ENCODE measurements at places on chromosomes 13 and 19.

DNA sequence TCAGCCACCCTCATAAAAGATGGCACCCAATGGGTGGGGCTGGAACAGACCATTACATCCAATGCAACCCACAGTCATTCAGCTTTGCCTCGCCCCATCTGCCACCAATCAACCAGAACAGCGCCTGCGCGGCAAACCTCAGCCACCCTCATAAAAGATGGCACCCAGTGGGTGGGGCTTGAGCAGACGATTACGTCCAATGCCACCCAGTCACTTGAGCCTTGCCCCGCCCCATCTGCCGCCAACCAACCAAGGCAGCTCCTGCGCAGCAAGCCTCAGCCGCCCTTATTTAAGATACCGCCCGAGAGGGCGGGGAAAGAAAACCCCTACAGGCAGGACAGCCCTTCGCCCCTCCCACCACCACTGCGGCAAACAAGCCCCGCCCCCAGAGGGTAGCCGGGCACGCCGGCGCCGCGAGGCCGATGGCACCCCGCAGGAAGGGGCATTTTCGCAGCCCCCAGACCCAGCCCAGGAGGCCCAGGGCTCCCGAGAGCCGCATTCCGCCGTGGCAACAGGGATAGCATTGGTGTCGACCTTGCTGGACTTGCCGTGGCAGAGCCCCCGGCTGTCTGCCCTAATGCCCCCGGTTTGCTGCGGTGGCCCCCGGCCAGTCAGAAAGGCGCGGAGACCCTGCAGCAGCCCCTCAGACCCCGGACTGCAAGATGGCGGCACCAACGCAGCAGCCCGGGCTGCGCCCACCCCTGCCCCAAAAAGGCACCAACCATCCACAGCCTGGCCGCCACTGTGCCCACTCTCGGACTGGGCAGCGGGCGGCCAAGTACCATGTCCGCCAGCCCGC is 675 bp downstream of the PEG3 start:
- peak; percentile 95 for DNase-seq

GRCh38 chr13:99605420-99606323 is 104.4 kb downstream of the TM9SF2 start:
- peak; percentile 69 for DNase-seq

DNA sequence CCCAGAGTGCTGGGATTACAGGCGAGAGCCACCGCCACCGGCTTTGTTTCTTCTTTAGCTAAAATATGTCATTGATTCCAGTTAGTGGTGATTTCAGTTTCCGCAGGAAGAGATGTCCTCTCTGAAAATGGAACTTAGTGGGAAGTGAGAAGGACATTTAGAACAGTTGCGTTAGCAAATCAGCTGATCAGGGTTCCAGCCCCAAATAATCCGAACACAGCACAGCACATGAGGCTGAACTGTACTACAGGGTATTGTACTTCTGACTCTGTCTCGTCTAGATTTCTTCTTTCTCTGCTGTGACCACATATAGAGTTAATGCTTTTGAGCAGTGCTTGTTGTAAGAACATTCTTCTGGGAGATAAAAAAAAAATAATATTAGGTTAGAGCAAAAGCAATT is 314.4 kb downstream of the MYO16 start:
- no peak for DNase-seq

DNA sequence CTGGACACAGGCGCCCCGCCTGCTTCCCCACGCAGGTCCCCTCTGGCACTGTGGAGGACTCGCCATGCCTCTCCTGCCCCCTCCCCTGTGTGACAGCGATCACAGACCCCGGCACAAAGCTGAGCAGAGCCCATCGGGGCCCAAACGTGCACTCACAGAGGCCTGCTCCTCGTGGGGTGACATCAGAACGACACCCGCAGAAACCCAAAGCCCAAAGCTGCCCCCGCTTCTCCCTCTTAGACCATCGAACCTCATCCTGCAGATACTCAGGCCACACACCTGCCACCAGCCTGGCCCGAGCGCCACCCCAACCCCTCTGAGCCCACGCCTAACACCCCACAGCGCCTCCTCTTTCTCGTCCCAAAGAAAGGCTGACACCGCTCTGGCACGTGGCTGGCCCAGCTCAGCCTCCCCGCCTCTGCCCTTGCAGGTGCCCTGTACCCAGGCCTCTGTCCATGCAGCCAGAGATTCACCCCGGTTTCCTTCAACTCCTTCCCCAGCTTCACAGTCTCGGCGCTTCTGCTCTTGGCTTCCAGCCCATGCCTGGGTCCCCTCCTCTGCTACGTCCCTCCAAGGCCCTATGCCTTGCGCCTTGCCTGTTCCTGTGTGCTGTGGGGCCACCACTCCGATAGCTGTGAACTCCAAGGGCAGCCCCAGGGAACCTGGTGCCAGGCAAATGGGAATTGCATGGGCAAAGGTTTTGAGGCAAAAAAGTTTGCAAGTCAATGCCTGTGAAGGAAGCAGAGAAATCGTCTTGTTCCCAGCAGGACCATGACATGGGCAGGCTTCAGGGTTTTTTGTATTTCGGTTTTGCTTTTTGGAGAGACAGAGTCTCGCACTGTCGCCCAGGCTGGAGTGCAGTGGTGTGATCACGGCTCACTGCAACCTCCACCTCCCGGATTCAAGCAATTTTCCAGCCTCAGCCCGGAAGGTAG is 831 bp upstream of the CBARP start:
- no peak for DNase-seq

DNA sequence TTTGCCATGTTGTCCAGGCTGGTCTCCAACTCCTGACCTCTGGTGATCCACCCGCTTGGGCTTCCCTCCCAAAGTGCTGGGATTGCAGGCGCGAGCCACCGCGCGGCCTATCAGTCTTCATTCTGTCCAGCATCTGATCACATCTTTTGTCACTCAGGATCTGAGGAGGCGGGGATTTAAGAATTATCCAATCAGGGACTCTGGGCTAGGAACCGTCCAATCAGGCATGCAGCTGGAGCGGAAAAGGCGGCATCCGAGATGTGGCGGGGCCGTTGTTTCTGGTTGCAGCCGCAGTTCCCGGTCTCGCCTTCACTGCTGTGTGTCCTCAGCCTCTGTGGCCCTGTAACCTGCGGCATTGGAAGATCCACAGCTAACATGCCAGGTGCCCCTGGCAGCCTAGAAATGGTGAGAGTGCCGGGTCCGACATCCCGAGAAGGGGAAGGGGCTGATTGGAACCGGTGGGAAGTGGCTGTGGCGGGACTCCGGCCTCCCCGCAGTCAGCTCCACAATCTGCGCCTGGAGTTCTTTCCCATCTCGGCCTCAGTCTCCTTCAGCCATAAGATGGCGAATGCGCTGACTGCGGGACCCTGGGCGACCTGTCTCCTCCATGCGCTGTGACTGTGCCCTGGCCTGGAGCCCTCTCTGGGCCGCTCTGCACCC is at the start of gene ZNF729:
ZNF729 (plus strand) TSS at position 291 of the 660 bp plus-strand sequence; CDS start at position 376, 85 bp downstream.
- DNase-seq: no peak

DNA sequence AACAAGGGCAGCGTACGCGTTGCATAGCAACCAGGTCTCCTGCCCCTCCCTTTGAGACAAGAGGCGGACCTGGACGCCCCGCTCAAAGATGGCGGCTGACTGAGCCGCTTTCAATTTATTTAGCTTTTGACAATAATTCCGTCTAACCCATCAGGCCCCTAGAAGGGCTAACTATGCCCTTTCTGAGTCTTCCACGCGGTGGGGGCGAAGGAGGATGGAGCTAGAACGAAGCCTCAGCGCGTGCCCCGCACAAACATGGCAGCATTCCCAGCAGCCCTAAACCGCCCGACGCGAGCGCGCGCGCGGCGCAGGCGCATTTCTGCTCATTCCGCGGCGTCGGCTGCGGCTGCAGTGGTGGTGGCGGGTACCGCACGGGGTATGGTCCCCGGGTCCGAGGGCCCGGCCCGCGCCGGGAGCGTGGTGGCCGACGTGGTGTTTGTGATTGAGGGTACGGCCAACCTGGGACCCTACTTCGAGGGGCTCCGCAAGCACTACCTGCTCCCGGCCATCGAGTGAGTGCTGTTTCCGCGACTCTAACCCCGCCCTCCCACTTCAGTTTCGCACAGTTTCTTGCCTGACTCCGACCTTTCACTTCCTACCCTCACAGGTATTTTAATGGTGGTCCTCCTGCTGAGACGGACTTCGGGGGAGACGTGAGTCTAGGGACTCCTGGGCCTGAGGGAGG is at the start of gene MED25:
MED25 (plus strand) TSS at position 326 of the 685 bp plus-strand sequence; CDS start at position 379, 53 bp downstream.
- peak; percentile 89 for DNase-seq

All from mucosa of gallbladder (tissue), 1 donor.